ENCODE measurements at places on chromosomes 4 and X.

DNA sequence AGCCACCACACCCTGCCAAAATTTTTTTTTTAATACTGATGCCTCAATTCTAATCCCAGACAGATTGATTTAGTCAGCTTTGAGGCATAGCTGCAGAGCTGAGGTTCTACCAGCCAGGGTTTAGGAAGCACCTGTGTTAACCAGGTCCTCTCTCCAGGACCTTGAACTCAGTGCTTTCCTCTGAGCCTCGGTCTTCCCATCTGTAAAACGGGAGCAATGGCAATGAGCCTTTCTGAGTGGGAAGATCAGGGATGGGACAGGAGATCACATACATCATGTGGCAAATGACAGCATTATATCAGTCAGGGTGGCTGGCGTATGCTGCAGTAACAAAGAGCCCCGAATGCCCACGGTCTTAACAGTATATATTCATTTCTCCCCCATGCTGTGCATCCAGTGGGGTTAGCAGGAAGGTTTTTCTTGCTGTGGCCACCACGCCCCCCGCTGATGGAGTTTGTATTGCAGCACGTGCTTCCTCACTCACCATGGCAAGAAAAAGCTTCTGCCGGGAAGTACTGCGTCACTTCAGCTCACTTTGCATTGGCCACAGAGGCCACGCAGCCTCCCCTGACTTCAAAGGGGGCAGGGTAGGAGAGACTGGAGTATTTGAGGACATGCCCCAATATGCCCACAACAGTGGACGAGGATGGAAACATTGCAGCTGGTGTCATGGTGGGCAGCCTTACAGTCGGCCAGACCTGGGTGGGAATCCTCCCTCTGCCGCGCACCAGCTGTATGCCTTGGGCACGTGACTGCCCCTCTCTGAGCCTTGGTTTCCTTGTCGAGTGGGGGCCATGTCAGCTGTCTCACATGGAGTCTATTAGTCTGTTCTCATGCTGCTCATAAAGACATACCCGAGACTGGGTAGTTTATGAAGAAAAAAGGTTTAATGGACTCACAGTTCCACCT lies 24.1 kb upstream of the MRFAP1 start:
- no peak for DNase-seq

DNA sequence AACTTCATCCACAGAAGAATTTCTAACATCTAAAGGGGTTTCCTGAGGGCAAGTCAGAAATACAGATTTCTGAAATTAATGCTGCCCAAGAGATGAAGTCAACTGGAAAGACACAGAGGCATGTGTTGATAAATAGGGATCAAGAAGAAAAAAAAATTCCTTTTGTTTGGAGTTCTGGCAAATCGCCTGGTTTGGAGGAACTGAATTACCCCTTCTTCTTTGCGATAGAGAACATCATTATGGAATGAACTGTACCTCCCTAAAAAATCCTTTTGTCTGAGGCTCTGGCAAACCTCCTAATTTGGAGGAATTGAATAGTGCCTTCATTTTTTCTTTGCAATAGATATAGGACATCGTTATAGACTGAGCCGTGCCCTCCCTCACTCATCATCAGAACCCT lies 200.9 kb downstream of the DHRSX start:
- no peak for DNase-seq

DNA sequence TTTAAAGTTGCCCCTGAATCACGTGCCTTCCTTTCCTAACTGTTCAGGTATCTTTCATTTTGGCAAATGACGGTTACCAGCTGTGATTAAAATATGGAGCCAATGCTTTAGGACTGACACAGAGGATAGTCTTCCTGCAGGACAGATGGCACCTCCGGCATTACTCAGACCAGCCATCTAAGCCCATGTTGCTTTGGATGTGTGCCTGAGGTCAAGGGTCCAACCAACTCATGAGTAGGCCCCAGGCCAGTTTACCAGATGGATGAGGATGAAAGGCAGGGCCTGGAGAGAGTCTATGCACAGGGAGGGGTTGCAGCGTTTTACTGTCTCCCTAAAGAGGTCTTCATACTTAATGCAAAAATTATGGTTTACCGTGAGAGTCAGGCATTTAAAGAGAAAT lies 174.0 kb upstream of the GATB start:
- DNase-seq, result no peak

GRCh38 chr4:186728631-186729271 lies 5.1 kb upstream of the FAT1 start:
- DNase-seq, result no peak

GRCh38 chr4:70713453-70714078 lies 8.2 kb upstream of the RUFY3 start:
- no peak for DNase-seq

DNA sequence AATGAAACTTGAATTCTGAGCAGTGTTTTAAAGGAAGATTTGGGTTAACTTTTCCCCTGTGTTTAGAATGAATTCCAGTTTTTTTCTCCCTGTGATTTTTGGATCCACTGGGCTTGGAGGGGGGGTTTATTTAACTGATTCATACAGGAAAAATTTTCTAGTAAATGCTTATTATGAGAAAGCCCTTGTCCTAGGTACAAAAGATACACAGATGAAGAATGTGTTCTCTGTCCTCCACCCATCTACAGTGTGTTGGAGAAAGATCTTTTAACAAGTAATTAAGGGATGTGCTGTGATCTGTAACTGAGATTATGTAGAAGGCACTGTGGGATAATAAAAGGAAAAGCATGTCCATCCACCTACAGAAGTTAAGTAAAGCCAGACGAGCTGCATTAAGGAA lies 103.9 kb downstream of the STIM2 start:
- no peak for DNase-seq

DNA sequence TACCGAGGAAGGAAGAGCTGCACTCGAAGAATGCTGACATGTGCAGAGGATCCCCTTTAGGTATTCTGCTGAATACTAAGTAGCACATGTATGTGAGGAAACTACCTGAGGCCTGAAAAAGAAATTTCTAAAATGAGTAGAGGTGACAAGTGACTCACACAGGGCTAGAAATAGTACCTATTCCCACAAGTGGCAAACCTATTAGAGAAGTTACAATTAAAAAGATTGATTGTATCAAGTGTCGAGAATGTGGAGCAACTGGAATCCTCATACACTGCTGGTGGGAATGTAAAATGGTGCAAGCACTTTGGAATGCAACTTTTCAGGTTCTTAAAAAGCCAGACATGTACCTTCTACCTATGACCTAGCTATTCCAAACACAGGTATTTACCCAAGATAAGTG lies 47.4 kb downstream of the CCSER1 start:
- no peak for DNase-seq

DNA sequence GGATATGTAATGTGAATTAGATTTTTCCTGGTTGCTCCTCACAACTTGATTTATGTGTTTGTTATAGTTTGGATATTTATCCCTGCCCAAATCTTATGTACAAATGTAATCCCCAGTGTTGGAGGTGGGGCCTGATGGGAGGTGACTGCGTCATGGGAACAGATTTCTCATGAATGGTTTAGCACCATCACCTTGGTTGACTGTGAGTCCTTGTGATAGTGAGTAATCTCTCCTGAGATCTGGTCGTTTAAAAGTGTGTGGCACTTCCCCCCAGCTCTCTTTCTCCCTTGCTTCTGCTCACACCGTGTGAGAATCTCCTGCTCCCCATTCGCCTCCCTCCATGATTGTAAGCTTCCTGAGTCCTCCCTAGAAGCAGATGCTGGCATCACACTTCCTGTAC lies 2.2 kb downstream of the MID2 start:
- DNase-seq, result no peak

DNA sequence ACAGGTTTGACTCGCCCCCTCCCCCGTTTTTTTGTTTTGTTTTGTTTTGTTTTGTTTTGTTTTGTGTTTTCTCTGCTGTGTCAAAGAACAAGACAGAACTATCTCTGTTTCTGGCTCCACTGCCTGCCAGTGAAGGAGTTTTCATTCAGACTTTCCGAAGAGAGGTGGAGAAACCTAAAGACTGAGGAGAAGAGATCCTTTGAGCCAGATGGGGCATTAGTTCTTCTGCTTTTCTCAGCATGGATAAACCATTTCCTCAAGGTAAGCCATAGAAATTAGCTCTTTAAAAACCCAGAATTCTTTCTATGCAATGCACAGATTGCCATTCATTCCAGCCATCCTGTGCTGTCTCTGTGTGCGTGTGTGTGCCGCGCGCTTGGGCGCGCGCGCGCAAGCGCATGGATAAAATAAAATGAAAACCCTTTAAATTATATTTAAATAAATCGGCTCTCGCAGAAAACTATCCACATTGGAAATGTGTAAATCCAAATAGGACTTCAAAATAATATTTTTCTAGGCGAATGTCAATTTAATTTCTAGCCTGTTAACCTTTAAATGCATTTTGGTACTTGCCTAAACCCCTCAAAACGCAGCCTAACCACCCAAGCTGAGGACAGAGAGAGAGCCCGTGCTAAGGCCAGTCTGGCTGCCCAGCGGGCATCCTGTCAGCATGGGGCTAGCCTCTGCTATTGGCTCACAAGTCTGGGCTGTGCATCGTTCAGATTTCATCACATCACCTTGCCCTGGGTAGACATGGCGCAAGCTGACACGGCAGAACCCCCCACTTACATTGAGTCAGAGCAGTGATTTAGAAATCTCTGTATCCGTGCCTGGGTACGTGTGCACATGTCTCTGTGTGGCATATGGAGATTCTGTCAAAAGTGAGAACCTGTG lies 113.0 kb upstream of the VAMP7 start:
- no peak for DNase-seq

- DNase-seq, result no peak
These were observed 104.3 kb upstream of the STK26 start for GRCh38 chrX:131918839-131919238.

GRCh38 chr4:161260819-161261218 lies 903.0 kb downstream of the FSTL5 start:
- no peak for DNase-seq

GRCh38 chrX:133905305-133905704 lies 80.1 kb downstream of the GPC3 start:
- DNase-seq, result no peak

Data from CD4-positive, alpha-beta T cell treated with Interleukin-6 for 4 hours (primary cell).